Vagina (tissue), 2 donors: ENCODE measurements at places on chromosomes 4 and X. TPM values are rescaled to one million over a fixed set of nuclear protein-coding genes. Genes with fewer than 3 reads are reported as not detected.

The BEX3 gene
- total RNA-seq = 77.8 TPM

DNA sequence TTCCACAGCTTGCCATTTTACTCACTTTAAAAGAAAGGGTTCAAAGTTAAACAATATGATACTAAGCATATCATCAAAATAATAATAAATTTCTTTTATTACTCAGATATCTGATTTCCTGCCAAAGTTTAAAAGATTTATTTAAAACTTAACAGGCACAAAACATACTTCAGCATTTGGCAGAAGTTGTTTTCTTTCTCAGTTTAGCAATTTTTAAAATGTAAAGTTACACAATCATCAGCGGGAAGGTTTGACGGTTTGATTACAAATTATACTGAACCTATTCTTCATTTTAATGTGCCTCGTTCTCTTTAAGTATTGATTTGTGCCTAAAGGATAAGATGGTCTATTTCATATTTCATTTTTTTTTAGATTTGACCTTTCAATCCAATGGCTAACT, 227.2 kb downstream of the APBB2 start:
- peaks cover 13% of the 10 kb centered on the region for H3K4me1 ChIP-seq
- no peak overlapping the region for H3K4me3 ChIP-seq
- no peak for DNase-seq
- H3K27me3 ChIP-seq = no peaks in the 10 kb centered on the region

The SPANXB1 gene
- total RNA-seq = not detected

- H3K4me1 ChIP-seq = no peaks in the 10 kb centered on the region
- H3K27ac ChIP-seq = no peak overlapping the region
- DNase-seq = no peak
- no peaks in the 10 kb centered on the region for H3K36me3 ChIP-seq
These were observed 23.1 kb upstream of the SLC9A7 start for GRCh38 chrX:46782034-46782433.

- H3K4me1 ChIP-seq = peaks cover 40% of the 10 kb centered on the region
- H3K4me3 ChIP-seq = peak overlapping the region; percentile 8
- no peaks in the 10 kb centered on the region for H3K36me3 ChIP-seq
- no peak for DNase-seq
- H3K27me3 ChIP-seq = peaks cover 31% of the 10 kb centered on the region
These were observed 69.8 kb downstream of the FBXO8 start for GRCh38 chr4:174213731-174214100.

The CC2D2A gene
- 33.1 TPM for total RNA-seq

DNA sequence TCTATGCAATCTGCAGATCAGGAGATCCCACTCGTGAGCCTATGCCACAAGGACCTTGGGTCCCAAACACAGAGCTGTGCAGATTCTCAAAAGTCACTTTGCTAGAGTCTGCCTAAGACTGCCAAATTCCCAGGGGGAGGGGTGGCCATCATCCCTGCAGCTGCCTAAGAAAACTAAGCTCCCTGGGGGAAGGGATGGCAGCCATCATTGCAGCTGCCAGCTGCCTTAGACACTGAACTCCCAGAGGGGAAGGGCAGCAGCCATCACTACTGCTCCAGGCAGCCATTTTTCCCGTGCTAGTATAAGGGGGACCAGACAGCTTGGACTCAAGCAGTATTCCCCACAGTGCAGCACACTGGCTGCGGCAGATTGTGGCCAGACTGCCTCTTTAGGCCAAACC, 156.9 kb downstream of the NKX6-1 start:
- no peak overlapping the region for H3K4me3 ChIP-seq
- no peaks in the 10 kb centered on the region for H3K36me3 ChIP-seq
- H3K27ac ChIP-seq = no peak overlapping the region
- H3K4me1 ChIP-seq = no peaks in the 10 kb centered on the region

GRCh38 chrX:153349952-153350351, 16.0 kb downstream of the ZNF275 start:
- H3K27ac ChIP-seq = no peak overlapping the region
- no peak for DNase-seq
- H3K4me1 ChIP-seq = no peaks in the 10 kb centered on the region
- no peaks in the 10 kb centered on the region for H3K27me3 ChIP-seq
- no peak overlapping the region for H3K4me3 ChIP-seq
- H3K36me3 ChIP-seq = no peaks in the 10 kb centered on the region
